ENCODE measurements at places on chromosomes 5 and 9.

DNA sequence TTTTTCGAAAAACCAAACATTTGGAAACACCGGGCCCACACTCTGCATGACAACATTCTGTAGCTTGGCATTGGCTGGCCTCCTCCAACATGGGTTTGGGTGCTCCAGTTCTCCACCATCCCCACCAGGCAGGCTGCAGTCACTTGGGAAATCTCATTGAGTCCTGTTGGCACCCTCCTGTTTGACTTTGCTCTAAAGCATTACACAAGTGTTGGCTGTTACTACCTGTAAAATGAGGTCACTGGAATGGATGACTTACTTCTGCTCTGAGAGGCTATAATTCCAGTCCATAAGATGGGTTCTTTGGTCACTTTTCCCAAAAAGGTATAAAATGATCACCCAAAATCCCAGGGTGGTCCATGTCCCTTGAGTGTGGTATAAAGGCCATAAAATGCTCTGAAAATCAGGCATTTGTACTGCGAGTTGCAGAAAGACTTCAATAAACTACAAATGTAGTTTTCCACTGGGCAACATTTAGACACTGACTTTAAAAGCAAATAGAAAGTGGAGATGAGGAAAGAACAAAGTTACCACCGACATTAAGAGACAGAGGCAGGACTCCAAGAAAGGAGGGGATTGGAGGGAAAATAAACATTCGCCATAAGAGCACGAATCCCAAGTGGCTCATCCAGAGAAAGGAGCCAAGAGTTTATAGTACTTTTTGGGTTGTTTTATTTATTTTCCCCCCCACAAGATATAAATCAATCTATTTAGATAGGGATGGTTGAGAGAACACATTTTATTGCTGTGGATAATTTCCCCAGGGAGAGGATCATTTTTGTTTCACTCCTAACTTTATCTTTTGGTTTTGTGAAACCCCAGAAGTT lies 295.1 kb downstream of the TLE1 start:
- no peak for DNase-seq

GRCh38 chr5:28810751-28811136 lies 1772.4 kb upstream of the CDH9 start:
- no peak for DNase-seq

- no peak for DNase-seq
These were observed 253.8 kb downstream of the KDM4C start for GRCh38 chr9:7011395-7012067.

GRCh38 chr9:134623258-134624066 lies 18.1 kb upstream of the COL5A1 start:
- DNase-seq, result no peak
